Activated effector memory CD4-positive, alpha-beta T cell treated with anti-CD3 and anti-CD28 coated beads, Interleukin-2, amount 50 U/mL, for 16 hours (primary cell): ENCODE measurements at places on chromosomes 2 and 18.

DNA sequence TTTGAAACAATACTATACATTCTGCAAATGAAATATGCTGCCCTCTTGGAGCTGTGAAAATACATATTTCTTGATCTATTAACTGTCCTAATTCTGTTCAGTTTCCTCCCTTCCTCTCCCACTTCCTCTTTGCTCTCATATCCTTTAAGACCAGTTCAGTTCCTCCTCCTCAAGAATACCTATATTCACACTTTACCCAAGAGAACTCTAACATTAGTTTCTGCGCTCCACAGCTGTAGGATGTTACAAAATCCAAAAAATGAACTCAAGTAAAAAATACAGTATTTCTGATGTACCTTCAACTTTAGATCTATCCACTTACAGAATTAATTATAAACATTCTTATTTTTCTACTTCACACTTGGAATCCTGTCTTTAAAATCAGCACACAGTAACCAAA lies 5.4 kb downstream of the ITSN2 start:
- no peak for DNase-seq

GRCh38 chr2:231866450-231866849 lies 59.7 kb downstream of the NPPC start:
- no peak for DNase-seq

- DNase-seq = no peak
Observed at GRCh38 chr2:157936406-157936805, 60.3 kb upstream of the ACVR1 start.

GRCh38 chr2:47513981-47514520 lies 111.1 kb downstream of the MSH2 start:
- no peak for DNase-seq

GRCh38 chr2:9263428-9263827 lies 56.8 kb downstream of the ASAP2 start:
- no peak for DNase-seq

DNA sequence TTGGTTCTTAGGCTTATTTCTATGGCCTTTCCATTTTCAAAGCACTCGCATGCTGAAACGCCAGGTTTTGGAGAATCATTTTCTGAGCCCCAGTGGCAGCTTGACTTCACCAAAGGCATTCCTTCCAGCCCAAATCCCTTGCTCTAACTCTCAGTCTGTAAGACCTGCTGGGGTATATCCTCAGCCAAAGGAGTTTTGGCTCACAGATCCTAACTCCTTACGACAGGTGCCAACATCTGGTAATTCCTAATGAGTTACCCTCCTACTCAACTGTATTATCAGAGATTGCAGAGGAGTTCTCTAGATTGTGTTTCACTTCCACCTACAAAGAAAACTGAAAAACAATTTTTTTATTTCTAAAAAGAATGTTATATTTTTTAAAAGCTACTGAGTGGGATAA lies 79.0 kb upstream of the RAB27B start:
- no peak for DNase-seq

DNA sequence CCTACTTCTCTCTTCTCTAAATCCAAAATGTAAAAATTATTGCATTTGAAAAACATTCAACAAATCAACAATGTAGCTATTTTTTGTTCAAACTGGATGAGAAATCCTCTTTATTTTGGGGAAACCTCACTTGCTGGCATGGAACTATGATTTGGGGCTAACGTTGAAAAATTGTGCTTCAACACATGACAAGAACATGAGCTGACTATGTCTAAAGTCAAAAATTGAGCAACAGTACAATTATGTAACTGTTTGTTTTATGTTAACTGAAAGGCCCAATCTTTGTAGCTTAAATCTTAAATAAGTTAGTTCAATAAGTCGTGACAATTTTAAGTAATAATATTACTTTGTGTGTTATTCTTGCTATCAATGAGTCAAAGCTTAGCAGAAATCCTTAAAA lies 67.3 kb downstream of the TMEFF2 start:
- DNase-seq = no peak

GRCh38 chr2:39608686-39609441 lies 56.9 kb upstream of the TMEM178A start:
- DNase-seq = no peak

DNA sequence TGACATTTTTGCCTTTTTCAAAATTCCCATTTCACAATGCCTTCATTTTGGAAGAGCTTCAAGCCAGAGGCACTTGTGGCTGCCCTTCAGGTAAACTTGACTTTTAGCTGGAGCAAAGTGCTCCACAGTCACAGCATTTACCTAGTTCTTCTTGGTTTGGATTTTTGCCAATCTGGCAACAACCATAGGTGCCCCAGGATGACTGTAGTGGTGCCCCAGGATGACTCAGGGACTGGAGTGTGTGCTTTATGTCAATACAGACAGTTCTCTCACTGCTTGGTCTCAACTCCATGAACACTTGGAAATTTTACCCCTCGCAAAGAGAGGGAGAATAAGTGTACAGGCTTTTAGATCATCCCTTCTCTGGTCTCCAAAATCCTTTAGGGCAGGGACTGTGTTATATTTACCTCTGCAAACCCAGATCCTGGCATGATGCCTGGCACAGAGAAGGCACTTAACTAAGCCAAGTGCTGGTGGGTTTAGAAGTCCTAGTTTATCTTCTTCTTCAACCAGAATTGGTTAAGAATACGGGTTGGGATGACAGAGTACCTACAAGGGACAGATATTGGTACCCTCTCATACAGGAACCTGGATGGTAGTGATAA lies 15.3 kb upstream of the PTPN4 start:
- no peak for DNase-seq

GRCh38 chr18:76431437-76432273 lies 63.4 kb downstream of the ZNF516 start:
- DNase-seq = peak; percentile 47

DNA sequence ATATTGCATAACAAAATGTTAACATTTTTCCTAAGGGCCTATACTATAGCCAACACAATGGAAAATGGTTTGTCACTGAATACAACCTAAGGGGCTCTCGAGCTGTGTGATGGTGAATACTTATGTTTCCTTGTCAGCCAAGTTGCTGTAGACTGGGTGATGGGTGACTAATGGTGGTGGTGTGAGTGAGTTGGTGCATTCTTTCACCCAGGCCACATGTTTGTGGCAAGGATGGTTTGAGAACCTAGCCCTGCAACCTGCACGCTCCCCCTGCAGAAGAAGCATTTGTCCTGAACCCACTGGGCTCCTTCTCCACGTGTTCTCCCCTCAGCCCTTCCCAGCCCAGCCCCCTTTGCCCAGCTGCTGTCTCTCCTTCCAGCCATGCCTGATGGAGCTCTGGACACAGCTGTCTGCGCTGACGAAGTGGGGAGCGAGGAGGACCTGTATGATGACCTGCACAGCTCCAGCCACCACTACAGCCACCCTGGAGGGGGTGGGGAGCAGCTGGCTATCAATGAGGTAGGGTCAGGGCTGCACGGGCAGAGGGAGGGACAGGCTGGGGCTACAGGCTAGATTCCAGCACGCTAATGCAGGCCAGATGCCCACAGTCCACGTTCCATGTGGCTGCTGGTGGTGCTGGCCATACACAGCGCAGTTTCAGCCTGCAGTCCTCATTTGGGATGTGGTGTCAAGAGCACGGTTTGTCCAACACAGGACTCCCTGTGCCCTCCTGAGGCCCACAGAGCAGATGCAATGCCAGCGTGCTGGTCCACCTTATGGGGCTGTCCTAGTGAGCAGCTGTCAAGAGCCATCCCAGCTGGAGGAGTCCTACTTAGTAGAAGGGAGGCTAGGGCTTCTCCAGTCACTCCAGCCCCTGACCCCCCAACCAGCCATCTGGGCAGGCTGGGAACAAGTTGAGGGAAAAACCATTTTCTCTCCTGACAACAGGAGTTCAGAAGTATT lies 65.4 kb downstream of the FAM168B start:
- DNase-seq = peak; percentile 49

DNA sequence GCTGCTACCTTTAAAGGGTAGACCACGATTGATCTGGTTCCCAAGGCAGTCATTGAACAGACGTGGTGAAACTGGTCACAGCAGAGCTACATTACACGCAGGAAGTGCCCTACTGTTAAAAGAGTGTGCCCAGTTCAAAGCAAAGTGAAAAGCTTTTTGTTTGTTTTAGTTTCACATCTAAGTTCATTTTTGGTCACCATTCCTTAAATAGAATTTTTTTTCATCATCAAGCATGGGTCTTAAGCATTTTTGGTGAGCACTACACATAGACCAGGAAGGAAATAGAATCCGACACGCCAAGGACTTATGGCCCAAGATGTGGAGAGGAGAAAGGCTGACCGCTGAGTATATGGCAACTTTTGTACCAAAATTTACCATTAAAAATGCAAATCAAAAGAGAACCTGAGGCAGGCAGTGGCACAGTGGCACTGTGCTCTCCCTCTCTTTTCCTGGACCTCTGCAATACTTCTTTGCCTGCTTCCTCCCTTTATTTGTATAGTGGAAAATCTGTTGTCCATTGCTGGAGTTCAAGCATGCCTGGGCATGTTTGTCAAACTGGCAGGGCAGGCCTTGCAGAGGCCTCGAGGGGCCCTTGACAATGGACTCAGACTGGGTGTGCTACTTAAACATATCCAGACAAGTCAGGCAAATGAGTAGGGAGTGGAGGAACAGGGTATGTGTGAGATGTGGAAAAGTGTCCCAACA lies 42.6 kb upstream of the HNRNPA3 start:
- DNase-seq = no peak

GRCh38 chr2:240893363-240893844 lies 2.6 kb downstream of the MAB21L4 start:
- peak; percentile 81 for DNase-seq

GRCh38 chr18:2111456-2111855 lies 459.8 kb downstream of the METTL4 start:
- no peak for DNase-seq

GRCh38 chr18:78430131-78430758 lies 549.4 kb upstream of the SALL3 start:
- no peak for DNase-seq

DNA sequence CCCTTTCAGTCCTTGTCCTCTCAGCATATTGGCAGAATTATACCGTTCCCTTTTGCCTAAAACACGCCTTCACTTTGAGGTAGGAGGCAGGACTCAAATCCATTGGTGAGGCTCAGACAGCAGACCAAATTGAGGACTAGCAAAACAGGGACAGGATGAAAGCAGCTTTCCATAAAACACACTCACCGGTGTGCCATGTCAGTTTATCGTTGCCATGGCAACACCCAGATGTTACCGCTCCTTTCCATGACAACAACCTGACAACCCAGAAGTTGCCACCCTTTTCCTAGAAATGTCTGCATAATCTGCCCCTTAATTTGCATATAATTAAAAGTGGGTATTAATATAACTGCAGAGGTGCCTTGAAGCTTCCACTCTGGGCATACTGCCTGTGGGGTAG lies 730.4 kb downstream of the METTL4 start:
- no peak for DNase-seq

GRCh38 chr2:116467243-116467642 lies 1347.2 kb upstream of the DDX18 start:
- DNase-seq = no peak

GRCh38 chr18:73168236-73168635 lies 300.4 kb upstream of the NETO1 start:
- DNase-seq = no peak

GRCh38 chr2:88090446-88091283 lies 23.0 kb downstream of the SMYD1 start:
- DNase-seq = peak; percentile 67

- no peak for DNase-seq
Observed at GRCh38 chr2:42722320-42723190, 41.4 kb downstream of the OXER1 start.

GRCh38 chr2:85048534-85048933 lies 77.6 kb downstream of the KCMF1 start:
- DNase-seq = no peak

DNA sequence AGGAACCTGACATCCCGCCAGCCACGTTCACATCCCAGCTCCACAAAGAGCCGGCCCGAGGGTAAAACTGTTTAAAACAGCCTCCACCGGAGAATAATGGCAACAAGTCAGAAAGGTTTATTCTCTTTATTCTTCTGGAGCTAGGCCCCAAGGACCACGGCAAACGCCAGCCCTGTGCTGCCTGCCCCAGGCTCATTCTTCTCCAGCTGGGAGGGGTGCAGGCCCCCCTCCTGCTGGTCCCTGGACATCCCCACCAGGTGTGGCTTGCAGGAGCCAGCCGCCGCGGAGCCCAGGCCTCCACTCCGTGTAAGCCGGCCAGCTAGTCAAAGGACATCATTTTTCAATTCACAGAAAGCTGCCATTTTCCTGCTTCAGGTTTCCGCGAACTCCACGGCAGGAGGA lies 65.8 kb upstream of the SALL3 start:
- DNase-seq = no peak

- DNase-seq = no peak
Observed at GRCh38 chr2:28247734-28248133, 144.9 kb upstream of the FOSL2 start.

GRCh38 chr2:128641421-128642080 lies 322.9 kb upstream of the HS6ST1 start:
- DNase-seq = no peak

DNA sequence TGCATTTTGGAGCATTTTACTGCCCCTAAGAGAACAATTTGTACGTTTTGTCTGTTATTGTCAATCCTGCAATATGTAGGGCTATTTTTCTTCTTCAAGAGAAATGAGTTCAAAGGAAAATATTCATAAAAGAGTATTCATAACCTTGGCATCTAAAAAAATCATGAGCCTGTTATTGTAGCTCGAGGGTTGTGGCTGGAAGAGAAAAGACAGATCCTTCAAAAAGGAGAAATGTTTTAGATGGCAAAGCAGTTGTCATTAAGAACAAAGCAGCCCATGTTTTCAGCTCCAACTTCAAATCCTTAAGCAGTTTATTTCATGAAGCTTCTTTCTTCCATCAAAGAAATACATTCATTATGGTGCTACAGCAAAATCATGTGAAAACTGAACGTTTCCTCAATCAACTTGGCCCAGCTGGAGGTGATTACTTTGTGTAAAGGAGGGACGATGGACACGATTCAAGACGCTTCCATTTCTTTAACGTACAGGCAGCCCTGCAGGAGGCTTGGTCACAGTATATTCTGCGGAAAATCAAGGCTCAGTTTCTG lies 31.4 kb downstream of the QPCT start:
- DNase-seq = peak; percentile 53

DNA sequence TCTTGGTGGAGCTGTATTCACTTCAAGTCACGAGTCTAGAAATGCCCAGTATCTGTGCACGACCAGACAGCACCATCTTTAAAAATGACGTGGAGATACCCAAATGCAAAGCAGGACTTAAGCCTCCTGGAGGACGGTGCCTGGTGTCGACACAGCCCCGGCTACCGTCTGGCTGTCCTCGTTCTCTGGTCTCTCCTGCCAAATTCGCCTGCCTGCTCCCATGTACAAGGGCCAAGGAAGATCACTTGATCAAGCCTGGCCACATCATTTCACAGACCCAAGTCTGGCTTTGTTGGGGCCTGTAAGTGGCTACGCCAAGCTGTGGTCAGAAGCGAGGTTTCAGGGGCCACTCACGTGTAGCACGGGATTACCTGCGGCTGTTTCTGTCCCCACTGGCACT lies 9.4 kb downstream of the ODC1 start:
- no peak for DNase-seq

GRCh38 chr2:26712486-26713465 lies 20.3 kb downstream of the KCNK3 start:
- no peak for DNase-seq

- DNase-seq = no peak
Observed at GRCh38 chr2:240947176-240947575, 41.0 kb downstream of the CROCC2 start.

- DNase-seq = no peak
Observed at GRCh38 chr2:190468814-190469569, 60.8 kb downstream of the MFSD6 start.
